Astrocyte of the spinal cord (primary cell): ENCODE measurements at places on chromosomes 6 and 20.

- DNase-seq = no peak
Measured at GRCh38 chr20:31870726-31871617, 538 bp downstream of the TTLL9 start.

- DNase-seq = peak; percentile 57
Measured at GRCh38 chr6:163309491-163310026, 105.0 kb upstream of the QKI start.

GRCh38 chr6:11414176-11414963, 123.2 kb upstream of the TMEM170B start:
- DNase-seq = no peak

GRCh38 chr20:3121271-3121911, 36.9 kb upstream of the AVP start:
- DNase-seq = no peak

DNA sequence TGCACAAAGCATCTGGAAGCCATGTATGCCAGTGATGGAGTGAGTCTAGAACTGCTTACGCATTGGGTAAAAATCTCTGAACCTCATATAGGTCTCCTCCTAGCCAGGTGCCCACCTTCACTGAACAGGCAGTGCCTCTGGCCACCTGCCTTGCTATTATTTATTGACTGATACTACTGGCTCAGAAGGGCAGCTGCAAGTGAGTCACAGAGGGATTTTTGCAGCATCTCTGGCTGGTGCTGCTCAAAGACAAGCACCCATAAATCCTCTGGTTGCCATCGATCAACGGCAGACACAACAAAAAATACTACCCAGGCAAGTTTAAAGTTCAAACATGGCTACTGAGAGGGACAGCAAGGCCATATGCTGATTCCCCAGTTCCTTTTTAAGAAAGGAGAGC, 279.4 kb downstream of the UBE3D start:
- no peak for DNase-seq

GRCh38 chr6:93222071-93222851, 197.1 kb downstream of the EPHA7 start:
- DNase-seq = no peak

DNA sequence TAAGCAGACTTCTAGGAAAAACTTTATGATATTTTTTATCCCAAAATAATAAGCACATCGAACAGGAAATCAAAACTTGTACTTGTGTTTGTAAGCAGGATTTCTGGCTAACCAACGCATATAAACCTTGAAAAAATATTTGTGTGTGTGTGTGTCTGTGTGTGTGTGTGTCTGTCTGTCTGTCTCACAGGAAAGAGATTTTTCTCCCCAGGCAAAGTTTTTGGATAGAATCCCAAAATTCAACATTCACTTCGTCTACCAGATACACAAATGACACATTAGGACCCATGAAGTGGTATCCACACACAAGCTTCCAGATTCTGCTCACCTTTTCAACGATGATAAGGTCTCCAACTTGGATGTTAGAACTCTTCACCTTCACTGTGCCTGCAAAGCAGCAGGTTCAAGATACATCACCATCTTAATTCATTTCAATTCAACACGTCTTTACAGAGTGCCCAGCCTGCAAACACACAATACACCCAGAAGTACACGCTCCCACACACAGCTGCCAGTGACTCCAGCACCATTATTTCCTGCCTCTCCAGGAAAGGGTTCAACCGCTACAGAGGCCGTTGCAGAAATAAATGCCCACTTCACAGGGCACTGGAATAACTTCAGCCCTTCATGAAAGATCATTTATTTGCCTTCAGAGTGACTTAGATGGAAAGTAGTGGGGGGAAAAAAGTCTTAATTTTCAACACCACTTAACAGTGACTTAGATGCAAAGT, 70.9 kb downstream of the ATP9A start:
- DNase-seq = no peak

GRCh38 chr6:33980176-33981175, 165.4 kb downstream of the GRM4 start:
- DNase-seq = no peak

DNA sequence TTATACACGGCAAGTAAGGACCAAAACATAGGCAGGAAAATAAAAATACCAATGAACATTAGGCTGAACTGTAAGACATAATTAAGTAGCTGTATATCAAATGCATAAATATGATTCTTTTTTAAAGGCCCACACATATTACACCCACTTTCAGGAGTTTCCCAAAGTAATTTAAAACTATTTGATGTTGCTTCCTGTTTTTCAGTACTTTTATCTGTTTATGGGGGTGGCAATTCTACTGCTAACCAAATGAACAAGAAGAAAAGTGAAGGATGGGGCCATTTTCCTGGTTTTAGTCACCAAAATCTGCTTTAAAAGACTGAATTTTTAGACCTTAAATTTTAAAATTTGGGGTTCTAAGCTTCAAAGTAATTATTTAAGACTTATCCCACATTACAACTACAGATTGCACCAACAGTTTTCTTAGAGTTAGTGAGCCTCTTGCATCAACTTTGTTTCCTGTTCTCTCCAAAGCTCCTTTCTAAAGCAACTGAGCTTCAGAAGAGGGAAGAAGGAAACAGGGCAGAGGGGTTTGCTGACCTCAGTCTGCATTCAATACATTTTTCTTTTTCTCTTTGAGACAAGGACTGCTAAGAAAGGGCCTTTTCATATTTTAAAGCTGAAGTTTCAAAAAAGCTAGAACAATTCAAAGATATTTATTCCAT, 191.0 kb downstream of the BACH2 start:
- no peak for DNase-seq

DNA sequence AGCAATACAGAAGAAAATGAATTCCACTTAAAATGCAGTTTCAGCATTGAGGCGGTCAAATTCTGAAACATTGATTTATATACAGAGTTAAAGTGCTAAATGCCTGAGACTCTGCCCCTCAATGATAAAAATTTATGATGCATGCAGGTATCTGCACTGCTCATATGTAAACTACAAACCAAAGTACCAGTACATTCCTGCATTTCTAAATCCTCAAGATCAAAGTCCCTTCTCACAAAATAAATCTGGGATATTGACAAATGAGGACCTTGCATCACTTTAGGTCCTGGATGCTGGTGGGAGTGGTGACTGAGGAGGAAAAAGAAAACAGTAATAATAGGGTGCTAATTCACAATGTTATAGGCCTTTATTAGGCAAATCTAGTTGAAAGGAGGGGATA, 101.9 kb downstream of the FIG4 start:
- no peak for DNase-seq

DNA sequence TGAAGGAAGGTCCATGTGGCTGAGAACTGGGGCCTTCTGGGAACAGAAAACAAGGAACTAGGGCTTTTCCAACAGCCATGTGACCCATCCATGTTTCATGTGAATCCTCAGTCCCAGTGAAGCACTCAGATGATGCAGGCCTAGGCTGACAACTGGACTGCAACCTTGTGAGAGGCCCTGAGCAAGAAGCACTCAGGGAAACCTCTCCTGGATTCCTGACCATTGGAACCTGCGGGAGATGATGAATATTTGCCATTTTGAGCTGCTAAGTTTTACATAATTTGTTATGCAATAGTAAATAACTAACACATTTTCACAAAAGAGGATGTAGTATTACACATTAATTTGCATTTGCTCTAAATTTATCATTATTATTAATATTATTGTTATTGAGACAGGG, 38.4 kb upstream of the HLA-G start:
- DNase-seq = no peak

GRCh38 chr20:48841196-48841874, 13.5 kb upstream of the PREX1 start:
- DNase-seq = no peak

GRCh38 chr6:19041906-19042305, 654.8 kb downstream of the RNF144B start:
- no peak for DNase-seq

GRCh38 chr6:109722011-109722410, 30.9 kb downstream of the FIG4 start:
- no peak for DNase-seq

DNA sequence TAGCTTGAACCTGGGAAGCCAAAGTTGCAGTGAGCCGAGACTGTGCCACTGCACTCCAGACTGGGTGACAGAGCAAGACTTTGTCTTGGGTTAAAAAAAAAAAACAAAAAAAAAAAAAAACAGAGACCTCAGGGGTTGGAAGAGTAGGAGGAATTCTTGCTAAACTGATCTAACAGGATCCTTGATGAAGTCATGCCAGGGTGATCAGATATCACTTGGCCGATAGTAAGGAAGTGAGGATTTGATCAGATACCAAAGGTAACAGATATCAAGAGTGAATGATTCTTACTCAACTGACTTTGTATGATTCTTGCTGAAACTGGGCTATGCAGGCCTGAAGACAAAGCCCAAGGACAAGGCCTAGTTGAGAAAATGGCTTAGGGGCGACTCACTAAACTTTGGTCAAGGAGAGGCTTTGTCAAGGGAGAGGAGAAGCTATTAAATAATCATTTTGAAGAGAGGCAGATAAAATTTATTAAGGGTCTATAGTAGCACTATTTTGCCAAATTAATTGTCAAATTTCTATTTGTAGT, 624.7 kb downstream of the UTRN start:
- no peak for DNase-seq

DNA sequence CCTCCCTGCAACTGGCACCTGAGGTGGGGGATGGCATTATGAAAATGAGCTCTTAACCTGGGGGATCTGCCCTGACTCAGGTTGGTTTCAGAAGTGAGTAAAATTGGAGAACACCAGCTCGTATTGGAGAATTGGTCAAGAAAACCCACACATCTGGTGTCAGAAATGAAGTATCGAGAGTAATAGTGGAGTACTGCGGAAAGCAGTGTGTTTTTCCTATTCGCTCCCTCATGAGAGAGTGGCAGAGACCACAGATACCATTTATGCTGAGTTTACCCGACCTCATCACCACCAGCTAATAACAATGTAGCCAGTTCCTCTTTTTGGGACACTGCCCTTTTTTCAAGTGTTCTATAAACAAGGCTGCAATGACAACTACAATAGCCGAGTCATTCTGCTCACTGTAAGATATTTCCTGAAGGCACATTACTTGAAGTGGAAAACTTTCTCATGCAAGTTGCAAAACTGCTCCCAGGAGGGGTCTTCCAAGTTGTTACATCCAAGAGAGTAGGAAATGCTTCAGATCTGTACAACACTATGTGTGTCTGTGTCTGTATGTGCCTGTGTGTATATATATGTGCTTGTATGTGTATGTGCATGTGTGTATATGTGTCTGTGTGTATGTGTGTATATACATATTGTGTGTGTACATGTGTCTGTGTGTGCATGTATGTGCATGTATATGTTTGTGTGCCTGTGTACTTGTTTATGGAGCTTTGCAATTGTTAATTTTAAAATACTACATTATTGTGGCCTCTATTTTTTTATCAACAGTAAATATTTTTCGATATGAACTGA, 106.0 kb upstream of the CST7 start:
- DNase-seq = no peak

DNA sequence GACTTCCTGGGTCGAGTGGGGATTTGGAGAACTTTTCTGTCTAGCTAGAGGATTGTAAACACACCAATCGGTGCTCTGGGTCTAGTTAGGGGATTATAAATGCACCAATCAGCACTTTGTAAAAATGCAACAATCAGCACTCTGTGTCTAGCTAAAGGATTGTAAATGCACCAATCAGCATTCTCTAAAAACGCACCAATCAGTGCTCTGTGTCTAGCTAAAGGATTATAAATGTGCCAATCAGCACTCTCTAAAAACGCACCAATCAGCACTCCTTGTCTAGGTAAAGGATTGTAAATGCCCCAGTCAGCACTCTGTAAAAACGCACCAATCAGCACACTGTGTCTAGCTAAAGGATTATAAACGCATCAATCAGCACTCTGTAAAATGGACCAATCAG, 209.0 kb upstream of the SLC35B3 start:
- no peak for DNase-seq

DNA sequence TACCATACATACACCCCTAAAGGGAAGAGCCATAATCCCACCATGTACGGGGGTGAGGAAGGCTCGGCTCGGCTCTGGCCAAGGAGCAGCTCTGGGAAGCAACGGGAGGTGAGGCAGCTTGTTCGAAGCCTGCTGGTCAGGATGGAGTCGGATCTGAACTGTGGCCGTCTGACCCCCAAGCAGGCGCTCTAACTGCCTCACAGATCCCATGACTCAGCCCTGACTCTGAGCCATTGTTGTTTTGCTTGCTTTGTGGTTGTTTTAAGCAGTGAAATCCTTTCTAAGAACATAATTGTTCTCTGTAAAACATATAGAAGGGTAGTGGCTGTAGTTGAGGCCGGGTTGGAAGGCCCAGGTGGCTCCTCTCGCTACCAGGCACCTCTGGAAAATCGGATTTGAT, 10.9 kb downstream of the C6orf132 start:
- DNase-seq = peak; percentile 89

GRCh38 chr6:136790411-136791295, 1.6 kb downstream of the MAP3K5 start:
- peak; percentile 30 for DNase-seq

DNA sequence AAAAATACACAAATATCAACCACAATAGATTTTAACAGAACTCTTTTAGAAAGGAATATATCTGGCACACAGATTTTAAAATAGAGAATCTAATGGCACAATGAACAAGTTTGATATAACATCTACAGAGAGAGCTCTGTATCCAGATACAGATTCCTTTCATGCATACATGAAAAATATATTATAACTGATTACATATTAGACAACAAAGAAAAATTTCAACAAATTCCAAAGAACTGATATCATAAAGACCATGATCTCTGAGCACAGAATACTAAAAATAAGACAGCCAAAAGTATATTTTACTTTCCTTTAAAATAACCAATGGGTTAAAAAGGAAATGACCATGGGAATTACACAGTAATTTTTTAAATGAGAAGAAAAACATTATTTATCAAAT, 74.1 kb upstream of the MAP7 start:
- DNase-seq = no peak
